ENCODE measurements at places on chromosomes 7 and 10. TPM values are rescaled to one million over a fixed set of nuclear protein-coding genes. Genes with fewer than 3 reads are reported as not detected.

- DNase-seq: no peak
- no peak overlapping the region for H3K4me3 ChIP-seq
- peaks cover 23% of the 10 kb centered on the region for H3K27me3 ChIP-seq
- peaks cover 5% of the 10 kb centered on the region for H3K4me1 ChIP-seq
Observed at GRCh38 chr7:150903606-150904005, 51.3 kb downstream of the AOC1 start.

GRCh38 chr10:5584895-5585516 is 60.2 kb downstream of the CALML3 start:
- no peak for DNase-seq
- H3K4me3 ChIP-seq: no peak overlapping the region
- no peaks in the 10 kb centered on the region for H3K36me3 ChIP-seq
- no peak overlapping the region for H3K27ac ChIP-seq
- no peaks in the 10 kb centered on the region for H3K27me3 ChIP-seq

DNA sequence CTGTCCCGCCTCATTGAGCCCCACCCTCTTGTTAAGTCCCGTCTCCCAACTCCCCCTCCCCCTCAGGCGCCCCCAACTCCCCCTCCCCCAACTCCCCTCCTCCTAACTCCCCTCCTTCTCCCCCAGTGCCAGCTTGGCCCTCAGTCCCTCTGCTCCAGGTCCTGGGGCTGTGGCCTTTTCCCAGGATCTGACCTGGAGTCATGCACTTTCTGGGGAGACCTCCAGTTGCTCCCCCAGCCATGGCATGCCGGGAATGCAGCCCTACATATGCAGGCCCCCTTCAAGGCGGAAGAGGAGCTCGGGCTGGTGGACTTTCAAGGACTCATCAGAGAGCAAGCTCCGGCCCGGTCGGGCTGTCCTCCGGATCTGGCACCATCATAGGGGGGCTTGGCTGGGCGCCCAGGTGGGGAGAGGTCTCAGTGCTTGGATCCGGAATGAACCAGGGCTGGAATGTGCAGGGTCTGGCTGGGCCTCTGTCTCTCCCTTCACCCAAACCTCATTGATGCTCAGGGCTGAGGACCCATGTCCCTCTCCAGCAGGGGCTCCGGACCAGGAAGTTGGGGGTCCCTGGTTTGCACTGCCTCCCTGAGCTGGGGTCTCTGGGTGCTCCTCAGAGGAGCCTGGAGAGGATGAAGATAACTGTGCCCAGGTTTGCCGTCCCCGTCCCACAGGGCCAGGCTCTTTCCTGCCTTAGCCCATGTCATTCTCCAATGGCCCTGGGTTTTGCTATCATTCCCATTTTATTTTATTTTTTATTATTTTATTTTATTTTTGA is 41.1 kb downstream of the TMEM270 start:
- H3K4me1 ChIP-seq: no peaks in the 10 kb centered on the region
- no peak overlapping the region for H3K4me3 ChIP-seq
- no peaks in the 10 kb centered on the region for H3K36me3 ChIP-seq
- H3K27me3 ChIP-seq: no peaks in the 10 kb centered on the region

The ANKRD30A gene
- not detected for total RNA-seq

The LRRD1 gene
- not detected for total RNA-seq

Measured in natural killer cell (primary cell).